ENCODE measurements at places on chromosomes 4 and X. TPM values are rescaled to one million over a fixed set of nuclear protein-coding genes. Genes with fewer than 3 reads are reported as not detected.

DNA sequence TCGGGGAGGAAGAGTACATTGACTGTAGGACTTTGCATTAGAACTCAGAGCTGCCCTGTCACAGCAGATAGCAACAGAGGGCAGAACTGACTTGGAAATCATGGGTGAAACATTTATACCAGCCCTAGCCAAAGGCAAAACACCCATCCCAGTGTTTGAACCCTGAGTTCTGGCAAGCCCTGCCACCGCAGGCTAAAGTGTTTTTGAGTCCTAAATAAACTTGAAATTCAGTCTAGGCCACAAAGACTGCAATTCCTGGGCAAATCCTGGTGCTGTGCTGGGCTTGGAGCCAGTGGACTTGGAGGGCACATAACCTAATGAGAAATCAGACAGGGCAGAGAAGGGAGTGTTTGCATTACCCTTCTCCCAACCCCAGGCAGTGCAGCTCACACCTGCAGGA, 1015.7 kb downstream of the FSTL5 start:
- no peak for ATAC-seq

Gene DSPP
- not detected for total RNA-seq

DNA sequence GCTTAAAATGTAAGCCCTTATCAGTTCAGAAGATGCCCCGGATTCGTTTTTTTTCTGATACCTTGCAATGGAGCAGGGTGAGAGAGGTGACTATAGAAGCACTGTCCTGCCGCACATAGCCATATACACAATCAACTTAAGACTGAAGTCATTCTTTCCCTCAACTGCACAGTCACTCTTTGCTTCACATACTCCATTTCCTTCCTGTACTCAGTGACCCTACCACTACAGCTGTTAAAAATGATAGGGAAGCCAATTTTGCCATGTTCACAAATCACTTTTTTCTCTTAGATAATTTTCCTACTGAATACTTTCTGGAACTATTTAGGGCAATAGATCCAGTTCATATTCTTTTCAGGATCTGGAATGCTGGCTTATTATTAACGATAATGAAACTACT, 300.0 kb downstream of the ANK2 start:
- no peak for ATAC-seq

- peak; percentile 60 for ATAC-seq
Measured at GRCh38 chr4:54226404-54227255, 2.5 kb upstream of the PDGFRA start.

GRCh38 chr4:70153937-70154336, at the start of gene PRR27:
Gene PRR27, plus strand, starts transcription at chr4:70154237. Its CDS starts 139 bp downstream, at chr4:70154376.
- ATAC-seq: no peak

Gene ARR3
- not detected for total RNA-seq

DNA sequence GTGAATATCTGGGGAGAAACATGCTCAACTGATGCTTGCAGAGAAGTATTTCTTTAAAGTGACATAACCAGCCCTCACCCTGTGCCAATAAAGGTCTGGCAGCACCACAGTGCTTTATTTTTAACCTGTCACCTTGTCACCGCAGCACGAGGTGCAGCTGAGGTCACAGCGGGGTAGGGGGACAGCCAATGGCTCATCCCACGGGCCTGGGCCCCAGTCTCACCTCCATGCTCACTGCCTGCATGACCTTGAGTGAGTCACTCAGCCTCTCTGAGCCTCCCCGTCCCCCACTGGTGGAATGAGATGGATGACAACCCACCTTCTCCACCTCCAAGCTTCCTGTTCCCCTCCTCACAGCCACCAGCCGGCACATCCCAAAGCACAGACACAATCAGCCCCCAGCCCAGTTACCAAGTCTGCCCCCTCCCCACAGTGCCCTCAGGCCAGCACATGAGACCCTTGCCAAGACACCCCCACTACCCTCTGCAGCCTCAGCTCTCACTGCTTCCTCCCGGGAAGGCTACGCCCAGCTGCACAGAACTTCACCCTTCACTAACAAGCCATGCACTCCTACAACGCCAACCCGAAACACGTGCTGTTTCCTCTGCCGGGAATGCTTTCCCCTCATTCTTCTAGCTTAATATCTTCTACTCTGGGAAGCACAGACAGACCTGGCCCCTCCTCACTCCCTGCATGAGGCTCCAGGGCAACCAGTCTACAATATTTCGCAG, 24.9 kb upstream of the MAN2B2 start:
- ATAC-seq: no peak

GRCh38 chrX:68720851-68721250, 73.4 kb downstream of the STARD8 start:
- ATAC-seq: no peak

Gene USP26
- not detected for total RNA-seq

GRCh38 chr4:86543560-86544309, 50.4 kb upstream of the PTPN13 start:
- ATAC-seq: no peak

DNA sequence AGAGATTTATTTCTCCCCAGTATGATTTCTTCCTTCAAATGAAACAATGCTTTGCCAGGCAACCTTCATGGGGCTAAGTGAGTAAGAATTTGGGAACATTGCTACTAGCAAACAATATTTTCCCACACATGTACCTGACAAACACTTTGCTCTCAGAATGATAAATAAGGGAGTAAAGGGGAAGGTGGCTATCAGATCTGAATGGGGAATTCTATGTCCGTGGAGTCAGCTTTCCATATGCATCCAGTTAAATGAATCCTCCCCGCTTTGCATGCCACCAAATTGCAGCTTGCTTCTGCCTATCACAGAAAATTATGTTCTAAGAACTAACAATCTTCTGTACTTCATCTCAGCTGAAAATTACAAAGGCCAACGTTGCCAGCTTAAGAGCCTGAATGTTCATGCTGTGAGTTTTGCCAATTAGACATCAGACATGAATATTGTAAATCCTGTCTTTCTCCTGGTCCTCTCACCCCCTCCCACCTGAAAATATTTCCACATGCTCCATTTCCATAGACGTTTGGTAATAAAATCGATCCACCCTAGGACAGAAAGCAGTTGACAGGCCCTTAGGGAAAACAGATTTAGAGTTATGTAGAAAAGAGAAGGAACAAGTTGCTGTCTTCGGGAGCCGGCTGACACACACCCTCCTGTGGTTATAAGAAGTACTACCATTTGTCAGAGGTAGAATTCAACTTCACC, 6.3 kb downstream of the MEPE start:
- no peak for ATAC-seq

- peak; percentile 77 for ATAC-seq
Measured at GRCh38 chrX:71282514-71283402, 677 bp upstream of the NONO start.

GRCh38 chr4:184287697-184288255, 70.1 kb upstream of the ENPP6 start:
- peak; percentile 66 for ATAC-seq

DNA sequence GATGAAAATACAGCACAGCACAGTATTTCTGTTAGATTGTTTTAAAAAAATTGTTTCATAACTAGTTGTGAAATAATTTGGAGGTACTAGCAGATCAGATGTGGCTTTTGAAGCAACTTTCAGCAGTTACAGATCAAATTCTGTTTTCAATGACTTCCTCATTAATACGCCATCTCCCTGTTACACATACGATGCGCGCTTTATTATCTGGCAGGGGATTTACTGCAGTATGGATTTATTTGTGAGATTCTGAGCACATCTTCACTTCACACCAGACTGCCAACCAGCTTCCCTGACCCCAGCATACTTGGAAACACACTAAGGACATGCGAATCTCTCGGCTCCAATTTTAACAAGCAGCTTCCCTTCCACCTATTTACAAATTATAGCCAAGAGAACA, 235.5 kb upstream of the DIAPH2 start:
- ATAC-seq: no peak
